ENCODE measurements at places on chromosomes 7 and 10.

DNA sequence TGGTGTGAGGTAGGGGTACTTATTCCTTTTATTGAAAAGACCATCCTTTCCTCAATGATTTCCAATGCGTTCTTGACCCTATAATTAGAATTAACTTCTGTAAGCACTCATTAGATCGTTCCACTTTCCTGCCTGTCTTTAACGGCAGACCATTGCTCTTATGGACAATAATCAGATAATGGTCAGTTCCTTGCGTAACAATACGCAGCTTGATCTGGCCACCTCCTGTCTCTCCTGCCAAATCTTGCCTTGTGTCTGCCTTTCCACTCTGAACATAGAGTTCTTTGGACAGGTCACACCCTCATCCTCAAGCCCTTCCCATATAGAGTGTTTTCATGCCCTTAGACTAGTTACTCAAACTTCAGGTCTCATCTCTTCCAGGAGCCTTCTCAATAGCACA lies 2.4 kb upstream of the WIPI2 start:
- no peak for DNase-seq

GRCh38 chr7:118429141-118429540 lies 204.6 kb downstream of the ANKRD7 start:
- DNase-seq: no peak

DNA sequence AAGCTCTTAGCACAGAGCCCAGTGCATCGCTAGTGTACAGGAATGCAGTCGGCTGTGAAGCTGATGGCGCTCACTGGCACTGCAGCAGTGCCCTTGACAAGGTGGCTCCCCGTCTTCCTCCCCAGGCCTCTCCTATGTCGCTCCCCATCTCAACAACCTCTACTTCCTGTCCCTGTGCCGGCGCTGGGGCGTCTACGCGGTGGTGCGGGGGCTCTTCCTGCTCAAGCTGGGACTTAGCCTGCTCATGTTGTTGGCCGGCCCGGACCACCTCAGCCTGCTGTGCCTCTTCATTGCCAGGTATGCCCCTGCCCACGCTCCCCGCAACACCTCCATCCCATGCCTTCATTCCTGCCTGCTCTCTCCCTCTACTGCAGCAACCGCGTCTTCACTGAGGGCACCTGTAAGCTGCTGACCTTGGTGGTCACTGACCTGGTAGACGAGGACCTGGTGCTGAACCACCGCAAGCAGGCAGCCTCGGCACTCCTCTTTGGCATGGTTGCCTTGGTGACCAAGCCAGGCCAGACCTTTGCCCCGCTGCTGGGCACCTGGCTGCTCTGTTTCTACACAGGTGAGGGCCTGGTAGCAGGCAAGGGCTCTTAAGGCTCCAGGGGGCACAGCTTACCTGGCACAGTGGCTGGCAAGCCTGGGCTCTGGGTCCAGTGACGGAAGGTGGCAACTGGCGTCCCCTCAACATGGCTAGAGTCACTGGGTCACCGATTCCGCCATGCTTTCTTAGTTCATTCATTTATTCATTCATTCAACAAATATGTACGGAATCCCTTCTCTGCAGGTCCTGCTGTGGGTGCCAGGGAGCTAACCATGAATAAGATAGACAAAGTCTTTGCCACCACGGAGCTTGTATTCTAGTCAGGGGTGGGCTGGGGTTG lies 22.3 kb upstream of the C10orf95 start:
- no peak for DNase-seq

GRCh38 chr7:73345951-73346350 lies 18.0 kb downstream of the FKBP6 start:
- DNase-seq: no peak

- peak; percentile 97 for DNase-seq
Observed at GRCh38 chr10:101031128-101031795, at the start of the genes PDZD7 and SFXN3. Gene PDZD7 (minus strand): TSS chr10:101031129. CDS start chr10:101030219, 910 bp downstream. Gene SFXN3 (plus strand): TSS chr10:101031234. CDS start chr10:101034695, 3,461 bp downstream.

DNA sequence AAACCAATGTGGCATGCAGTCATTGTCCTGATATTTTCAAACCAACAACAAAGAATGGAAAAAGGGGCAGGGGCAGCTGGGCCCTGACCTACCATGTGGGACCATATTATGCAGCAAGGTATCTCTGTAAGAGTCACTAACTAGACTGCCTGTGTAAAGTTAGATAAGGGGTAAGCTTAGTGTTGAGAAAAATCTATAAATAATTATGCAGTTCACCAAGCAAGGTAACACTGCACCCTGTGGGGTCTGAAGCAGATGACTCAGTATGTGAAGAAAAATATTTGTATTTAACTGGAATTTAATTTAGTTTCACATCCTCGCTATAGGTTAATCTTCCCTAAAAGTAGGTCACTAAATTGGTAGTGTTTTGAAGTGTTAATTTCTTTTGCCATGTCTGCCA lies 99.3 kb downstream of the PPP1R3A start:
- no peak for DNase-seq

- no peak for DNase-seq
Observed at GRCh38 chr7:47681249-47681810, 99.4 kb upstream of the TNS3 start.

GRCh38 chr10:103493362-103493915 lies at the start of gene NEURL1:
Gene NEURL1 (plus strand): TSS chr10:103493705. CDS start chr10:103494388, 683 bp downstream.
- DNase-seq: peak; percentile 62

- DNase-seq: no peak
Observed at GRCh38 chr7:155188821-155189581, 108.7 kb upstream of the INSIG1 start.

- no peak for DNase-seq
Observed at GRCh38 chr7:80175744-80176143, 41.1 kb downstream of the GNAI1 start.

- DNase-seq: no peak
Observed at GRCh38 chr10:132146271-132146671, 40.5 kb upstream of the DPYSL4 start.

GRCh38 chr7:83365746-83366145 lies 203.1 kb upstream of the PCLO start:
- DNase-seq: no peak

- DNase-seq: no peak
Observed at GRCh38 chr10:84542522-84543490, 214.4 kb downstream of the CCSER2 start.

DNA sequence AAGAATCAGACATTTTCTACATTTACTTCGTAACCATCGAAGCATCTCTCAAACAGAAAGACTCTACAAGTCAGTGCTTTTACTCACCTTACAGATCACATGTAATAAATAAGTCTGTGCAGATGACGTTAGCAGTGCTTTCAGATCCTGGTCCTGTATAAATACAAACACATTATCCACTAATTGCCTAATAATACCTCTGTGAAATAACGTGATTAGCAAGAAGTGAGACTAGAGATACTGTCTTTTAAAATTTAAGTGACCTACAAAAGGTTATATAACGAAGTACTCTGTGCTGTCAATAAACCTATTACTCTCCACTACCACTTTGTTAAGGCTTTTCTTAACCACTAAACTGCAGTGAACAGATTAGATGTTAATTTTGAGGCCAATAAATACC lies 246.9 kb downstream of the NSUN6 start:
- peak; percentile 72 for DNase-seq

DNA sequence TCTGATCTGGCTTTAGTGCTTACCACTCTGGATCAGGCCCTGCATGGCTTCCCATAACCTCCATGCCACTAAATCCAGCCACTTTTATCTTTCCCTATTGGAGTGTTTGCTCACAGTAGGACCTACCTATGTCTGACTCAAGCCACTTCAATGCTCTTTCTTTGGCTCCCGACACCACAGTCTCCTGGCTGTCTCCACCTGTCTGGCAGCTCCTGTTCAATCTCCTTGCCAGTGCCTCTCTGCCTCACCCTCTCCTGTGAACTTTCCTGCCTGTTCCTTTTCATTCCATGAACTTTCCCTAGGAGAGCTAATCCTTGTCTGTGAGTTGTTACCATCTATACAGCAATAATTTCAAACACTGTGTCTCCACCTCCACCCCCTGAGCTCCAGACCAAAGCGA lies 82.6 kb upstream of the UCN3 start:
- DNase-seq: no peak

- DNase-seq: no peak
Observed at GRCh38 chr7:117118579-117119180, 165.4 kb downstream of the ST7 start.

DNA sequence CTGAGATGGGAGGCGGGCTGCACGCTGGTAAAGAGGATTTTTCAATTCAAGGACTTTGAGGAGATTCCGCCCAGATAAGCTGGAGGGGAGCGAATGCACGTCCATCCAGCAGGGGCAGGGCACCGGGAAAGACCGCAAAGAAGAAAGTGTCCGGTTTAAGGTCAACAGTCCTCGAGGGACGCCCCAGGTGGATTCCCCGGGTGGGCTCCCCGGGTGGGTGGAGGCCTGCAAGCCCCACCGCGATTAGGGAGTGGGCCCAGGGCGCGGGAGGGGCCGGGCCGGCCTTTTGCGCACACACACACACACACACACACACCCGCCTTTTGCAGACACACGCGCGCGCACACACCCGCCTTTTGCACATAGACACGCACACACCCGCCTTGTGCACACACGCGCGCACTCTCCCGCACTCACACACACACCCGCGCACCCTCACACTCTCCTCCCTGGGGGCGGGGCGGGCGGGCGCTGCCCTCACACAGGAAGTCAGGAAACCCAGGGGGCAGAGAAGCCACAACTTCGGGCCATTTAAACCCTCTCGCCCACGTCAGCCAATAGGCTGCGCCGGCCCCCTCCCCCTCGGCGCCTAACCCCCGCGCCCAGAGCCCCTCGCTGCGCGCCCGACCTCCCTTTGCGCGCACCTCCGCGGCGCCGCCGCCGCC lies 615 bp downstream of the ARHGAP12 start:
- peak; percentile 46 for DNase-seq

DNA sequence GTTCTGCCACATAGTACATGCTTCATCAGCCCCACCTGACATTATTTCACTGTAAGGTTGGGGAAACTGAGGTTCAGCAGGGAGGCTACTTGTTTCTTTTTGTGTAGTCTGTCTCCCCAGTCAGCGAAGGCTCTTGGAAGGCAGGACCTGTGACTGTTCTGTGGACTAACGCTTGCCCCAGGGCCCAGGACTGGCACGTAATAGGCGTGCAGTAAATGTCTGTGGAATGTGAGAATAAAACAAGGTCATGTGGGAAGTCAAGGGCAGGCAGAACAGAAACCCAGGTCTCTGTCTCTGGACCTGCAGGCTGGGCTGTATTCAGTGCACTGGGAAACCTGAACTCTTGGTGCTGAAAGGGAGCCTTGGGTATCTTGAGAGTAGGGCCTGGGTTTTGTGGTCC lies 168.7 kb downstream of the RPS24 start:
- DNase-seq: no peak

DNA sequence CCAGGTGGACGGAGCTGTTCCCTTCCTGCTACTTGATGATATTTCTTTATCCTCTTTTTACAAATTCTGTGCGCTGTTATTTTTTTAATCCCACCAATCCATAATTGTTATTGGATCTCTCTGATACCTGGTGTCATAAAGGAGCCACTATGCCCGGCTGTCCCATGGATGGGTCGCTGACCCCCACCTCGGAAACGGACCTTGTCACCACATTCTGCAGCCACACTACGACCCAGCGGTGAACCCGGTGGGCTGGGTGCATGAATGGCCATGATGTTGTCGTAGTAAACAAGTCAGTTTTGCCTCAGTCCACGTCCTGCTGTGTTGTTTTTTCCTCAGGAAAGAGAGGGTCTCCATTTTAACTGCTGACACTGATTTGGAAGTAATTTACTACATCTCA lies 112.2 kb downstream of the PKD1L1 start:
- DNase-seq: no peak

GRCh38 chr10:58943960-58944359 lies 232.5 kb upstream of the PHYHIPL start:
- no peak for DNase-seq

DNA sequence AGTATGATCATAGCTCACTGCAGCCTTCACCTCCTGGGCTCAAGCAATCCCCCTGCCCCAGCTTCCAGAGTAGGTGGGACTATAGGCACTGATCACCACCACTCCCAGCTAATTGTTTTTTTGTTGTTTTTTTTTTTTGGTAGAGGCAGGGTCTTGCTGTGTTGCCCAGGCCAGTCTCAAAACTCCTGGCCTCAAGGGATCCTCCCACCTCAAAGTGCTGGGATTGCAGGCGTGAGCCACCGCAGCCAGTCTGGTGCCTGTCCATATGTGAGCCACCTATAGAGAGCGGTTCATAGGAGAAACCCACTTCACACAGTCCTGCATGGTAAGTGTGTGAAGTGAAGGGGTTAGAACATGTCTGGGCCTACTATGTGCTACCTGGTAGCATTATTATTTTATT lies 47.5 kb downstream of the SLC29A4 start:
- no peak for DNase-seq

All from G401 (cell line).